ENCODE measurements at places on chromosomes 1 and 21. TPM values are rescaled to one million over a fixed set of nuclear protein-coding genes. Genes with fewer than 3 reads are reported as not detected.
A peak's percentile ranks its signal among the peaks of the same experiment; 100 is the strongest.

Gene BLACAT1
- total RNA-seq = 0.45 TPM

- no peaks in the 10 kb centered on the region for H3K27me3 ChIP-seq
- H3K36me3 ChIP-seq = no peaks in the 10 kb centered on the region
- no peak for DNase-seq
- H3K4me1 ChIP-seq = peaks cover 2% of the 10 kb centered on the region
Measured at GRCh38 chr1:186435336-186435735, 25.6 kb downstream of the PDC start.

DNA sequence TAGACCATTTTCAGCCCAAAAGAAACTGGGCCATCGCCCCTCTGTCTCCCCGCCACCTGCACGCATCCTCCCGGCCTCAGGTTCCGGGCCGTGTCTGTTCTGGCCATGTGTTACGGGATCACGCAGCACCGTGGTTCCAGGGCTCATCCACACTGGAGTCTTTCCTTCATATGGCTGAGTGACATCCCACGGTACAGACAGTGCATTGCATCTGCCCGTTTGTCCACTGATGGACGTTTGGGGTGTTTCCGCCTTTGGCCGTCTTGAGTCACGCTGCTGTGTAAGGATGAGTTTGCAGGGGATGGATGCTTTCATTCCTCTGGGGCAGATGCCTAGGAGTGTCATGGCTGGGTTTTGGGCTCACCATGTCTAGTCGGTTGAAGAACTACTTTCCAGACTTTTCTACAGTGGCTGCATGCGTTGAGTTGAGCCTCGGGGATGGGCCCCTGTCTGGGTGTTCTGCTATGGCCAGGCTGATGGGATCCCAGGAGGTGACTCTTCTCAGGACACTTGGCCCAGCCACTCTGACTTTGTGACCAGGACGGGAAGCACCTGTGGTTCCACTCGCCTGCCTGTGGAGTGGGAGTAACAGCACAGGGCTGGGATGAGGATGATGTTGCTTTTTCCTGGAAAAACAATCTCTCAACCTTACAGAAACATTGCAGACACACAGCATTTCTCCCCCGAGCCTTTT, 16.8 kb downstream of the RRP1 start:
- H3K4me3 ChIP-seq = no peak overlapping the region
- peak overlapping the region; percentile 42 for H3K27ac ChIP-seq
- H3K36me3 ChIP-seq = peaks cover 28% of the 10 kb centered on the region
- no peaks in the 10 kb centered on the region for H3K27me3 ChIP-seq

- H3K27ac ChIP-seq = no peak overlapping the region
- DNase-seq = no peak
- no peaks in the 10 kb centered on the region for H3K4me1 ChIP-seq
- no peaks in the 10 kb centered on the region for H3K27me3 ChIP-seq
- no peak overlapping the region for H3K4me3 ChIP-seq
Measured at GRCh38 chr1:231690059-231690458, 63.5 kb downstream of the DISC1 start.

Gene OR2AK2
- total RNA-seq = not detected

- H3K4me3 ChIP-seq = no peak overlapping the region
- H3K27ac ChIP-seq = no peak overlapping the region
- peak; percentile 11 for DNase-seq
- no peaks in the 10 kb centered on the region for H3K27me3 ChIP-seq
Measured at GRCh38 chr1:93288558-93288957, 57.1 kb upstream of the DR1 start.

Gene CPT2
- total RNA-seq = 17.0 TPM

DNA sequence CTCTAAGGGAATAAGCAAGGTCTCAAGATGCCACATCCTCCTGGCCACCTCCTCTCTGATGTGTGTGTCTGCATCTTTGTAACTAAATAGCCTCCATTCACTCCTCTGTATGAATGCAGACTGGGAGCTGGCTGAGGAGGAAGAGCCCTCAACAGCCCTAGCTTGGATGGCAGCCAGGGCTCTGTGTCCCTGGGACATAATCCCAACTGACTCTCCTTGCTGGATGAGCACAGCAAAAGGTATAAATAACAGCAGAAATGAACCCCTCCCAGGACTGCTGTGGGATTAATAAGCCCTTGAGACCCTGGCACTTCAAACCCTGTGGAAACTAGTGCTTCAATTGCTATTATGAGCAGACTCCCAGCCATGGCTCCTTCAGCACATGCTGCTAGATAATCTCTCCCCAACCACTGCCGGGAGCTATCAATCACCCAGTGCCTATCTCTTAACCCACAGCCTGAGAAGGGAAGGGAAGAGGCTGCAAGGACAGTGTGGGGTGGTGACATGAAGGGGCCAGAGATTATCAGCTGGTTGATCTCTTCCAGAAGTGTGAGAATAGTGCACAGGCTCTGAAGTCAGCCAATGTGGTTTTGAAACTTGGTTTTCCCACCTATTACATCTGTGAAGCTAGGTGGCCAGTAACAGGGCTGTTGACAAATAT, 152.2 kb downstream of the TNR start:
- H3K4me1 ChIP-seq = no peaks in the 10 kb centered on the region
- no peaks in the 10 kb centered on the region for H3K36me3 ChIP-seq
- DNase-seq = peak; percentile 17
- no peaks in the 10 kb centered on the region for H3K27me3 ChIP-seq
- no peak overlapping the region for H3K4me3 ChIP-seq

Gene NTNG1
- total RNA-seq = 93.8 TPM

- peak; percentile 83 for DNase-seq
- H3K4me1 ChIP-seq = peaks cover 61% of the 10 kb centered on the region
- H3K27ac ChIP-seq = peak overlapping the region; percentile 93
- no peak overlapping the region for H3K4me3 ChIP-seq
- H3K36me3 ChIP-seq = no peaks in the 10 kb centered on the region
Measured at GRCh38 chr21:42463861-42464515, 32.0 kb downstream of the RSPH1 start.

GRCh38 chr1:165218731-165219130, 137.8 kb downstream of the LMX1A start:
- no peak overlapping the region for H3K4me3 ChIP-seq
- H3K27ac ChIP-seq = no peak overlapping the region
- no peaks in the 10 kb centered on the region for H3K4me1 ChIP-seq
- H3K27me3 ChIP-seq = no peaks in the 10 kb centered on the region
- no peaks in the 10 kb centered on the region for H3K36me3 ChIP-seq

GRCh38 chr1:175070818-175071217, 3.2 kb downstream of the TNN start:
- no peak overlapping the region for H3K27ac ChIP-seq
- H3K4me1 ChIP-seq = peaks cover 4% of the 10 kb centered on the region
- peaks cover 3% of the 10 kb centered on the region for H3K27me3 ChIP-seq
- H3K36me3 ChIP-seq = no peaks in the 10 kb centered on the region
- DNase-seq = no peak
- no peak overlapping the region for H3K4me3 ChIP-seq

- no peak overlapping the region for H3K27ac ChIP-seq
- peaks cover 18% of the 10 kb centered on the region for H3K4me1 ChIP-seq
- H3K4me3 ChIP-seq = no peak overlapping the region
- DNase-seq = no peak
- no peaks in the 10 kb centered on the region for H3K36me3 ChIP-seq
Measured at GRCh38 chr1:185556561-185556960, 177.6 kb upstream of the HMCN1 start.

- peaks cover 16% of the 10 kb centered on the region for H3K4me1 ChIP-seq
- H3K36me3 ChIP-seq = no peaks in the 10 kb centered on the region
- DNase-seq = no peak
- peaks cover 43% of the 10 kb centered on the region for H3K27me3 ChIP-seq
- peak overlapping the region; percentile 48 for H3K4me3 ChIP-seq
Measured at GRCh38 chr1:205456383-205456867, 580 bp upstream of the BLACAT1 start.

Gene GJA8
- total RNA-seq = not detected

Gene TDRD5
- total RNA-seq = not detected

DNA sequence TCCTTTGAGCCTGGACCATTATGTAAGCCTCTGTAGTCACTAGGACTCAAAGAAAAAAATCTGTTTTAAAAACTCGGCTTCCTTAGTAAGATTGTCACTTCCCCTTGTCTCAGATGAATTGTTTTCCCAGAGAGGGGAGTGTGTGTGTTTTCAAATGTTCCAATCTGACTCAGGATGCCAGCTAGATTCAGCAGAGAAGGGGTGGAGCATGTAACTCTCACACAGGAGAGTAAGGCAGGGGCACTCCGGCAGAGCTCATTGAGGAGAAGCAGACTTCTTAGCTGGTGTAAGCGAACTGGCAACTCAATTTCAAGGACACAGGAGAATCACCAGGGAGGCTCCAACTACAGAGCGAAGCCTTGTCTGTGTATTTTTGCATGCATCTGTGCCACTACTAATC, 623.2 kb downstream of the LMO4 start:
- no peak for DNase-seq
- H3K36me3 ChIP-seq = no peaks in the 10 kb centered on the region
- H3K4me1 ChIP-seq = peaks cover 12% of the 10 kb centered on the region
- no peak overlapping the region for H3K27ac ChIP-seq
- H3K4me3 ChIP-seq = no peak overlapping the region

GRCh38 chr1:208497866-208498541, 253.8 kb upstream of the PLXNA2 start:
- H3K4me3 ChIP-seq = no peak overlapping the region
- no peaks in the 10 kb centered on the region for H3K36me3 ChIP-seq
- H3K27me3 ChIP-seq = peaks cover 7% of the 10 kb centered on the region
- no peak for DNase-seq

- no peak overlapping the region for H3K27ac ChIP-seq
- no peak overlapping the region for H3K4me3 ChIP-seq
- H3K4me1 ChIP-seq = no peaks in the 10 kb centered on the region
- DNase-seq = no peak
- H3K36me3 ChIP-seq = no peaks in the 10 kb centered on the region
Measured at GRCh38 chr1:103949779-103950178, 200.1 kb downstream of the AMY1C start.

- no peak for DNase-seq
- H3K27me3 ChIP-seq = no peaks in the 10 kb centered on the region
- H3K36me3 ChIP-seq = no peaks in the 10 kb centered on the region
- H3K27ac ChIP-seq = no peak overlapping the region
- no peaks in the 10 kb centered on the region for H3K4me1 ChIP-seq
Measured at GRCh38 chr1:95035536-95035935, 37.2 kb downstream of the ALG14 start.

GRCh38 chr1:24639094-24639493, 4.0 kb upstream of the SRRM1 start:
- no peaks in the 10 kb centered on the region for H3K36me3 ChIP-seq
- H3K27ac ChIP-seq = no peak overlapping the region
- DNase-seq = no peak
- peaks cover 4% of the 10 kb centered on the region for H3K4me1 ChIP-seq
- no peaks in the 10 kb centered on the region for H3K27me3 ChIP-seq
- no peak overlapping the region for H3K4me3 ChIP-seq

- no peak for DNase-seq
- H3K4me1 ChIP-seq = peaks cover 29% of the 10 kb centered on the region
Measured at GRCh38 chr1:51651552-51651942, 34.7 kb downstream of the OSBPL9 start.

- no peaks in the 10 kb centered on the region for H3K4me1 ChIP-seq
- H3K27me3 ChIP-seq = no peaks in the 10 kb centered on the region
- no peaks in the 10 kb centered on the region for H3K36me3 ChIP-seq
Measured at GRCh38 chr1:4851385-4852065, 197.1 kb downstream of the AJAP1 start.

GRCh38 chr21:37220433-37220980, 46.6 kb downstream of the VPS26C start:
- H3K4me3 ChIP-seq = peak overlapping the region; percentile 63
- H3K36me3 ChIP-seq = peaks cover 12% of the 10 kb centered on the region
- peaks cover 4% of the 10 kb centered on the region for H3K4me1 ChIP-seq

Gene NBPF3
- 15.3 TPM for total RNA-seq

- H3K27ac ChIP-seq = no peak overlapping the region
- H3K36me3 ChIP-seq = no peaks in the 10 kb centered on the region
- no peak for DNase-seq
- H3K4me3 ChIP-seq = no peak overlapping the region
- no peaks in the 10 kb centered on the region for H3K4me1 ChIP-seq
Measured at GRCh38 chr1:80994934-80995333, 805.8 kb upstream of the ADGRL2 start.

DNA sequence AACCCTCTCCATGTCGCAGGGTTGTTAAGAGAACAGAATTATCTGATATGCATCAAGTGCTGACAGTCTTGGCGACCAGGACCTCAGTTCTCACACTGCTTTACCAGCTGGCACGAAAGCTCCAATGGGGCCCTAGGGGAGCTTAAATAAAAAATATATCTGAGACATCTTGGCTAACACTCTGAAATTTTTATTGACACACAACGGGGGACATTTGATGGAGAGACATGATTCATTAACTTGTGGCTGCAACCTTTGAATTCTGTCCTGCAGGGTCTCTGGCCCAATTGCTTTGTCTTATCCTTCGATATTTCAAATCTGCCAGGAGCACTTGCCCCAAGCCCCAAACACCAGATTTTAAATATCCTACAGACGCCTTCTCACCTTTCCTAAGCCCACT, 567.0 kb downstream of the AJAP1 start:
- peaks cover under 1% of the 10 kb centered on the region for H3K27me3 ChIP-seq
- no peak for DNase-seq
- H3K36me3 ChIP-seq = no peaks in the 10 kb centered on the region
- no peaks in the 10 kb centered on the region for H3K4me1 ChIP-seq

- no peaks in the 10 kb centered on the region for H3K4me1 ChIP-seq
- H3K36me3 ChIP-seq = peaks cover 14% of the 10 kb centered on the region
- DNase-seq = peak; percentile 35
- H3K4me3 ChIP-seq = no peak overlapping the region
- no peaks in the 10 kb centered on the region for H3K27me3 ChIP-seq
Measured at GRCh38 chr1:230243583-230244353, 176.7 kb downstream of the GALNT2 start.

- H3K4me1 ChIP-seq = no peaks in the 10 kb centered on the region
- peaks cover 13% of the 10 kb centered on the region for H3K27me3 ChIP-seq
- no peak for DNase-seq
Measured at GRCh38 chr1:219027146-219027673, 146.5 kb upstream of the LYPLAL1 start.

DNA sequence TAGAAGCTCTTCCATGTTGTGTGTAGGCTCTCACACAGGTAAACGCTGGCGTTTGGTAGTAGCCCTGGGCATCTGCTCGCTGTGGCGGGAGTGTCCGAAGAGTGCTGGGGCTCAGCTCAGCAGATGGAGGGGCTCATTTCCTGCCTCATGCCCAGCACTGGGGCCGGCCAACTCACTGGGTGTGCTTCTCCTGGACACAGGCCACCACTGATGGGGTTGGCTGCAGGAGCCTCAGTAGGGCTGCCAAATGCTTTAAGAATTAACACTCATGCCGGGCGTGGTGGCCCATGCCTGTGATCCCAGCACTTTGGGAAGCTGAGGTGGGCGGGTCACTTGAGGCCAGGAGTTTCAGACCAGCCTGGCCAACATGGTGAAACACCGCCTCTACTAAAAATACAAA, 20.9 kb downstream of the UQCRHL start:
- peaks cover 3% of the 10 kb centered on the region for H3K36me3 ChIP-seq
- H3K27ac ChIP-seq = no peak overlapping the region
- no peak overlapping the region for H3K4me3 ChIP-seq
- no peaks in the 10 kb centered on the region for H3K27me3 ChIP-seq
- DNase-seq = no peak
- no peaks in the 10 kb centered on the region for H3K4me1 ChIP-seq

GRCh38 chr1:10022656-10023055, 10.1 kb upstream of the UBE4B start:
- H3K36me3 ChIP-seq = no peaks in the 10 kb centered on the region
- H3K4me1 ChIP-seq = no peaks in the 10 kb centered on the region
- H3K27ac ChIP-seq = no peak overlapping the region
- DNase-seq = no peak
- H3K4me3 ChIP-seq = no peak overlapping the region

Gene NECTIN4
- not detected for total RNA-seq

Measured in A673 (cell line).